Activated T-cell treated with anti-CD3 and anti-CD28 coated beads, Interleukin-2, amount 50 U/mL, for 4 hours (primary cell): ENCODE measurements at places on chromosomes 13 and 19.

DNA sequence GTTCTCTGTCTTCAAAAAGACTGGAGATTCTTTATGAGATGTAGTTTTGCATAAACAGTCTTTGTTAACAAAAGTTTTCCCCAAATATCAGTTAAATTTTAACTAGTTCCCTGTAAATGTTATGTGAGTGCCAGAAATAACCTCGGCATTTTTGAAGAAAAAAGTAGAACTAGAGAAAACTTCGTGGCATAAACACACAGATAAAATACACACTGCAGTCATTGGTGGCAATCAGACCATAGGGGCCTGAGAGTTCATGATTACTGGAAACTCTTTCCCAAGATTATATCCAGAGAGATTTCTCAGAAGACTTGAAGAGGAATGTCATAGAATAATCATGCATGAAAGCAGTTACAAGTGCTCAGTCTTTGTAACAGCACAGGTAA lies 190.0 kb downstream of the MZT1 start:
- no peak for DNase-seq

GRCh38 chr19:14012378-14012915 lies 6.3 kb upstream of the RFX1 start:
- no peak for DNase-seq

- DNase-seq = no peak
Observed at GRCh38 chr19:33111587-33111986, 20.3 kb upstream of the WDR88 start.

DNA sequence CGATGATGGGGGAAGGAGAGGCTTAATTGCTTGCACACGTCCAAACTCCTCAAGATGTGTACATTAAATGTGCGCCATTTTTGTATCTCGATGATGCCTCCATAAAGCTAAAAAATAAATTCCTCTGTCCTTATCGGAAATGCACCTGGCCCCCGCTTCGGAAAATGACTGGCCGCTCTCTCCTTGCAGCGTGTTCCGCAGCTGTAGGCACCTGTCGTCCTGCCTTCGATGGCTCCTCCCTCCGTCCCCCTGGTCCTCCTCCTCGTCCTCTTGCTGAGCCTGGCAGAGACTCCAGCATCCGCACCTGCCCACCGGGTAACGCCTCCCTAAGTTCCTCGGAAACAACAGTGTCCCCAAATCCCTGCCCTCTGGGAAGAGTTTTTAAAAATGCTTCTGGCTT lies 1.1 kb downstream of the GALP start:
- no peak for DNase-seq
